DMS53 (cell line): ENCODE measurements at places on chromosomes 12 and 14.
A peak's percentile ranks its signal among the peaks of the same experiment; 100 is the strongest.

GRCh38 chr12:78562368-78563205 is 302.0 kb upstream of the SYT1 start:
- DNase-seq: peak; percentile 57

DNA sequence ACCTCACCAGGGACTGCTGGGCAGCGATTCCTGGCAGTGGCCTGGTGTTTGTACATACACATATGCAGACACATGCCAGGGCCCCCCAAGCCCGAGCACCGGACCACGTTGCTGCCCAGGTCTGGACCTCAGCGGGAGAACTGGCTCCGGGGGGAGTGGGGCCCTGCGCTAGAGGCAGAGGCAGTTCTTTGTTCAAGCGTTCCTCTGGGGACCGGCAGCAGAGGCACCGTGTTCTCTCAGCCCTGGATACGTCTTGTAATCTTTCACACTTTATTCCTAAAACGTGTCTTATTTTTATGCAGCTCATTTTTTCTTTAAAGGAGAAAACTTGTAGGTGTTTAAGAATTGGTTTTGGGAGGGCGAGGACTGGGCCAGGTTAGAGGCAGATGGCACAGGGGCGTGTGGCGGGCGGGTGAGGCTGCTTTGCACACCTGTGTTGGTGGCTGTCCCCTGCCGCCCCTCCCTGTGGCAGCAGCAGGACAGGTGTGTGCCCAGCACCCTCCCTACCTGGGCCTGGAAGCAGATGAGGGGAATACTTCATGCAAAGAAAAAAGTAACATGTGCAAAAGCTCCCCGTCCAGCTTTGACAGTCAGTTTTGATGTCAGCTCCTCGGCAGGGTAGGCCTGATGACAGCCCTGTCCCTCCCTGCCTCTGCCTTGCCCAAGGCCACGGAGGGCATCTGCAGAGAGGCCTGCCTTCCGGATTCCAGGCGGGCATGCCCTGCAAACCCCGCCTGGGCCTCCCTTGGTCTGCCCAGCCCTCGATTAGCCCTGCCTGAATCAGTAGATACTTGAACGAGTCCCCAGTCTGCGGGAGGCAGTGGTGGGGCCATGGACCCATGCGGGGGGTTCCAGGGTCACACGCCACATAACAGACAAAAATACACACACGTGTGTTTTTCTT is 7.0 kb upstream of the PUS1 start:
- DNase-seq: no peak

DNA sequence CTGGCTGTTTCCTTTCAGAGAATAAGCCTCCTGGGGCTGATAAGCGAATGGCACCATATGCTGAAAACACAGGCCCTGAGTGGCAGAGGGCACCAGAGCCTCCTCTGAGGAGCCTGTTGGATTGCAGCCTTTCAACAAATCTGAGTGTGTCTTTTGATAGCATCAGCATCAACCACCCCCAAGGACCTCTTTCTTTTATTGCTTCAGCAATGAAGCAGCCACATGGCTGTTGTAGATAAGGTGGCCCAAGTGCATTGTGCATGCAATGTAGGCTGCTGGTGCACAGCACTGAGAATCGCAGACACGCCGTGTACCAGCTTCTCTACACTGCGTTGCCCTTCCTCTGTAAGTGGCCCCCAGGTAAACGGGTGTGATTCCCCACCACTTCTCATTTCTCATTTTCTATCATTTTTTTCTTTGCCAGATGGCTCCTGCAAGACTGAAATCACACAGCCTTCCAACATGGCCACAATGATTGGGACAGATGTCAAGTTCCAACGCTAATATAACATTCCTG is 191.7 kb downstream of the DAD1 start:
- no peak for DNase-seq

DNA sequence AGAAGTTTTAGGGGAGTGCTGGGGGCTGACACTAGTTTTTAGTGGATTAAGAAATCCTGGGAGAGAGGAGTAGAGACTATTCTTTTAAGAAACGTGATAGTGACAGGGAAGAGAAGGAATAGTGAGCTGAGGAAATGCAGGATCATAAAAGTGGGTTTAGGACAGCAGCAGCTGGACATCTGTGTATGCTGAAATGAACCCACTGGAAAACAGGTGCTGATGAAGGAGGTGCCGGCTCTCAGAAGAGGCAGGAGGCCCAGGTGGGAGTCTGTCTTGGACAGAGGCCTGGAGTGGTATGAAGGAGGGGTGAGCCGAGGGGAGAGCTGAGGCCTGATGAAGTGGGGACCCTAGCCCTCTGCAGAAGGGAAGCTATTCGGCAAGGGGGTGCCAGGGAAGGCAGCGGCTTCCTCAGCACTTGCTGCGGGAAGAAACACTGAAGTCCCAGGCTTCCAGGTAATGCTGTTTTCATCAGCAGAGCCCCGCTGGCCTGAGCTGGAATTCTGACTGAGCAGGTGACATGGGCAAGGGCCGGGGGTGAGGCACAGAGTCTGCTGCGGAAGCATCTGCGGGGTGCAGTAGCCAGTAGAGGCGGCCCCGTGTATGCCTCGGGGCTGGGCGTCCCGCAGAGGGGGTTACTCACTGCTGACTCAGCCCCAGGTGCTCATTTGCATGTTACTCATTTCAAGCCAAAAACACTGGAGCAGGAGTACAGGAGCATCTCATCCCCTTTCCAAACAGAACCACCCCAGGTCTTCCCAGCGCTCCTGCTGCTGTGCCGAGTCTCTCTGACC is 89.7 kb downstream of the TMCC3 start:
- DNase-seq: peak; percentile 72

DNA sequence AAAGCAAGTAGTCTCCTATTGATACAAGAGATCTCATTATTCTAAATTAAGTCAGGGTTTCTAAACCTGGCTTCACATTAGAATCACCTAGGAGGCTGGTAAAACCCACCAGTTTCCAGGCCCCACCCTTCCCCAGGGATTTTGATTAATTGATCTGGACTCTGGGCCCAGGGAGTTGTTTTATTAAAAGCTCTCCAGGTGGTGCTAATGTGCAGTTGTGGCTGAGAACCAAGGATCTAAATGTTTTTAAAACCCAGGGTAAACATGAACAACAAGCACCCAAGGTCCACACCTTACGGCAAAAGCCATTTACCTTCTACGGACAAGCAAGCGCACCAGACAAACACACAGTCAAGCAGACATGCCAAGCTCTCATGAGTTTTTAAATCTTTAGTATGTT is 73.9 kb downstream of the SLC2A13 start:
- DNase-seq: no peak

- DNase-seq: peak; percentile 84
Measured at GRCh38 chr12:99810718-99811593, 163.4 kb downstream of the GARIN6 start.

DNA sequence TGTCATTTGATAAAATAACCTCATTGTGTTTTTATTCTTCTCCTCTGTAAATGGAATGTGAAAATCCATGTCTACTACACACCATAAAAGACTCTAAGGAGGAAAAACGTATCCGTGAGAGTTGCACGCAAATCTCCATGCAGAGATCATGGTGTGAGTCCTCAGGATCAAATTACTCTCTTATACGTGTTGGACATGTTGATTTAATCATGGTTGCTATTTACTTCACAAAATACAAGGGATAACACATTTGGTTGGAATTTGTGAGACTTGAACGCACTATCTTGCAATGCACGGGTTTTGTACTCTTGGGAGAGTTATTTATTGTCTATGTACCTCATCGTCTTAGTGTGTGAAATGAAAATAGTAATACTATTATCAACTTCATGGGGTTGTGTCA is 128.0 kb upstream of the RASSF8 start:
- peak; percentile 78 for DNase-seq

DNA sequence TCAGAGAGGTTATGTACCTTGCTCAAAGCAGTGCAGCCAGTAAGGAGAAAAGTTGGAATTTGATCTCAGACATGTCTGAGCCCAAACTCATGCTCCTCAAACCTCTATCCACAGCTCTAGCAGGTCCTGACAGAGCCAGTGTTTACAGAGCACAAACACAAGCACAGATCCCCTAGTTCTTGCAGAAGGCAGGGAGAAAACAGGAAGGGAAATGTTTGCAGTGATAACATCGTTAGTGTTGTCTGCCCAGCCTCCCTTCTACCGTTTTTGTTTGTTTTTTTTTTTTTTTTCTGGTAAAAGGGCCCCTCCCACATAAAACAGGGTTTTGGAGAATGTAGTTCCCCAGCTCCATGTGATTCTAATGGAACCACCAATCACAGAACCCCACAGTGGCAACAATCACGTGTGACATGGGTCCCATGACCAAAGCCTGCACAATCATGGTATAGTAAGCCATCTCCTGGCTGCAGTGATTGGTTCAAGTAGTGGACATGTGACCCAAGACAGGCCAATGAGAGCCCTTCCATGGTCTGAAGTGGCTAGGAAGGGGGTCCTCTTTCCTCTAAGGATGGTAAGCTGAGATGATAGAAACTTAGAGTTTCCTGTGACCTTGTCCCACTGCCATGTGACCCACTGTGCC is 513.4 kb downstream of the MED13L start:
- peak; percentile 89 for DNase-seq

DNA sequence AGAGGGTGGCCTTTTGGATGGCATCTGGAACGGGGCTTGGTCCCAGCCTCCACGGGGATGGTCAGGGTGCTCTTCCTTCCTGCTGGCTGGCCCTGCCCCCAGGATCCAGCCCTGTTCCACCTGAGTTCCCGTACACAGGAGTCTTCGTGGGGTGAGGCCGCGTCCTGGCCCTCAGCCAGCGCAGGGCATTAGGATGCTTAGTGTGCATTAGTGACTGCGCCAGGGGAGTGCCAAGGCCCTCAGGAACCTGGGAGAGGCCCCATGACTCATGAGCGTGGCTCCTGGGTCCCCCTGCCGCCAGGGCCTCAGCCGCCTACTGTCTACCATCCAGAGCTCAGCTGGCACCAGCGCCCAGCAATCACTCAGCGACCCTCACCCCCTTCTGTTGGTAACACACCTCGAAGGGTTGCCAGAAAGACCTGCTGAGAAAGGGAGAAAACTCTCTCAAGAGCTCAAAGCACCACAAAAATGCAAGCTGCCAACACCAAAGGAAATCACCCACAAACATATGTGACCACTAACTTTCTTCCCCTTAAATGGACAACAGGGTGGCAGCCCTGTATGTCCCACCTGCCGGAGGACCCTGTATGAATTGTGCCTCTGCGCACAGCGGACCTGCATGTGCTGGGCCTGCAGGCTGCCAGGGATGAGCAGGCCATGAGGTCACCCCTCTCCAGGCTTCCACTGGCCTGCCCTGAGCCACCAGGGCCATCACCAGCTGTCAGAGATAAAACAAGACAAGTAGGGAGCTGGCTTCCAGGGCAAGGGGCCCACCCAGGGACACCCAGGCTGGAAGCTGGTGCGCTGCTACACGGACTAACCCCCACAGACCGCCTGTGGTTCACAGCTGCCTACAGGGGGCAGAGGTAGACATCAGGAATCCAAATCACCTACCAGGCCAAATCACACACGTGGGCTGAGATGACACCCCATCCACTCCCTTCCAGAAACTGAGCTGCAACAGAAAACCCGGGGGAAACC is 28.7 kb downstream of the CCDC85C start:
- peak; percentile 37 for DNase-seq

DNA sequence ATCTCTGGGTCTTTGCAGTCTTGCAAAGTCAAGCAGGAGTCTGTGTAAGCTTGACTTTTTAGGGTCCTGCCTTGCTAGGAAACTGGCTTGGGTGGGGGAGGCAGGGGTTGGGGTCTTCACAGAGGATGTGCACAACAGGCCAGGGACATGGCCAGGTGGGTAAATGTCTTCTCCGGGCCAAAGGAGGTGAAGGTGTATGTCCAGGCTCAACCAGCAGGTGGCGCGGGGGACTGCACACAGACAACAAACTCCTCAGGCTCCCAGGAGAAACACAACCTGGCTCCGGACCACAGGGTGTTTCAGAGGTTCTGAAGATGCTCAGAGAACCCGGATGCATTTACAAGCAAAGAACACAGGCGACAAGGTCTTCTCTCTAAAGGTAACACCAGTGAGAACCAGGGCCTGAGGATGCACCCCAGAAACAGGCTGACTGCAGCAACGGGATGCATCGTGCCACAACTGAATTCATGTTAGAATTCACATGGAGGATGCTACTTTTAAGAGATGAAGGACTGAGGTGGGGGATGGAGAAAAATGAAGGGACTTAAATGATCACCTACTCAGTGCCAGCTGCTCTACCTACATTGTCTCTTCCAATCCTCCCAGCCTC is 56.0 kb downstream of the PLEKHG3 start:
- DNase-seq: peak; percentile 69

GRCh38 chr14:22494486-22495135 is 94.4 kb downstream of the DAD1 start:
- DNase-seq: no peak
